SK-N-DZ (cell line): ENCODE measurements at places on chromosomes 12 and 14.

- no peak for DNase-seq
These were observed 1.0 kb downstream of the TMEM121 start for GRCh38 chr14:105527381-105527825.

DNA sequence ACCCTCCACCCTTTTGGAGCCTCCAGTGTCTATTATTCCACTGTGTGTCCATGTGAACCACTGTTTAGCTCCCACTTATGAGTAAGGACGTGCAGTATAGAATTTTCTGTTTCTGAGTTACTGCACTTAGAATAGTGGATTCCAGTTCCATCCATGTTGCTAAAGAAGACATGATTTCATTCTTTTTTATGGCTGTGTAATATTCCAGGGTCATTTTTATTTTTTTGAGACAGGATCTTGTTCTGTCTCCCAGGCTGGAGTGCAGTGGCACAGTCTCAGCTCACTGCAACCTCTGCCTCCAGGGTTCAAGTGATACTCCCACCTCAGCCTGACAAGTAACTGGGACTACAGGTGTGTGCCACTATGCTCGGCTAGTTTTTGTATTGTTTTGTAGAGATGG is 31.6 kb downstream of the EML1 start:
- no peak for DNase-seq

- no peak for DNase-seq
These were observed 30.8 kb upstream of the ZFP36L1 start for GRCh38 chr14:68823434-68824206.

GRCh38 chr12:115121053-115121452 is 437.1 kb upstream of the TBX3 start:
- no peak for DNase-seq

- no peak for DNase-seq
These were observed 42.6 kb downstream of the GPATCH2L start for GRCh38 chr14:76194327-76194726.

DNA sequence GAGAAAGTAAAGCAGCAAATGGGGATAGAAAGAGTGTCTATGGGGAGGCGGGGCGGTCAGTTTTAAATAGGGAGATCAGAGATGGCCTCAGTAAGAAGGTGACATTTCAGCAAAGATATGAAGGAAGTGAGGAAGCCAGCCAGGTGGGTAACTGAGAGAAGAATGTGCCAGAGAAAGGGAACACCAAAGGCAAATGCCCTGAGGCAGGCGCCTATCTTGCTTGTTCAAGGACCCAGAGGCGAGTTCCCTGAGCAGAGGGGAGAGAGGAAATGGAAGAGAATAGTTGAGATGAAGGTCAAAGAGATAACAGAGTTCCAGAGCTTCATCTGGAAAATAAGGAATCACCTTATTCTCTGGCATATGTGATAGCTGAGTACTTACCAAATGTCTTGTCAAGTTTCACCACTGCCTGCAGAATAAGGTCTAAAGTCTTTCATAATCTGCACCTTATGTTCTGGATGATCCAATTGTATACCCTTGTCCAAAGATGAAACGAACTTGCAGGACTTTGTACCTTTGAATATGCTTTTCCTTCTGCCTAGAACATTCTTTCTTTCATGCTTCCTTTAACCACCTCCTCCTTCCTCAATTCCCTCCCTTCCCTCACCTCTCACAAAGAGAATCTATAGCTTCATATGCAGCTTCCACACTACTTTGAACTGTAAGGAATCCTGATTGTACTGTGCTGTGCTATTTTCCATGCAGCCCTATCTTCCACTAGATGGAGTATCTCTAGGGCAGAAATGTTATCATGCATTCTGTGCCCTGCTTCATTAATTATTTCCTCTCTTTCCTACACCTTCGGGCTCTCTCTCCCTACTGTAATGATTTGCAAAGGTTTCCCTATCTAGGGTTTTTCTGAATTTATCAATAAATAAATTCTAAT is 38.5 kb downstream of the GNPTAB start:
- DNase-seq: no peak

DNA sequence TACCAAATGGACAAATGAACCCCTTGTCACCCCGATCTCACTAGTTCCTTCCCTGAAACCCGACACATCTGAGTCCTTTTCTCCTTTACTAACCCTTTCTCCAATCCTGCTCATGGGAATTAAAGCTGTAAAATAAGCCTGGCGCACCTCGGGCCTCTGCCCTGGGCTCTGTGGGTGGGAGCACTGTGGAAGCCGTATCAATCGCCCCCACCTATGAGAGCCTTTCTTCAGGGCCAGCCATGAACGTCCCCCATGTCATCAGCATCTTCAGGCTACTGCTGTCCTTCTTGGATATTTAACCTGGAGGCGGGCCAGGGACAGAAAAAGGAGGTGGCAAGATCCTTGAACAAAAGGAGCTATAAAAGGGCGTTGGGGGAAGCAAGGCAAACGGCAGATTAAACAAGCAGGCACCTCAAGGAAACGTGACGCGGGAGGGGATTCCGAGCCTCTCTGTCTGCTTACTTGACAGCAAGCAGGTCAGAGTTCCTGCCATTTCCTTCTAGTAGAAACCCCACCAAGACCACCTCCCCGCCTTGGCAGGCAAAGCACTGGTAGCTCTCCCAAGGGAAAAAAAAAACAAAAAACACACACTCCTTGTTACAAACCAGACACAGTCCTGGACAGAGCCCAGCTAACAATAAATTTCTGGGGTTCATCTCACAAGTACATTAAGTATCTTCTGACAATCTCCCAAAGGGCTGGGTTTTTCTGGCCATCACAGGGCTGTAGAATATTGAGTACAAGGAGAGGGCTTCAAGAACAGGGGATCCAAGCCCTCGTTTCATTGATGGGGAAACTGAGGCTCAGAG is 62.9 kb downstream of the DPF3 start:
- DNase-seq: no peak

DNA sequence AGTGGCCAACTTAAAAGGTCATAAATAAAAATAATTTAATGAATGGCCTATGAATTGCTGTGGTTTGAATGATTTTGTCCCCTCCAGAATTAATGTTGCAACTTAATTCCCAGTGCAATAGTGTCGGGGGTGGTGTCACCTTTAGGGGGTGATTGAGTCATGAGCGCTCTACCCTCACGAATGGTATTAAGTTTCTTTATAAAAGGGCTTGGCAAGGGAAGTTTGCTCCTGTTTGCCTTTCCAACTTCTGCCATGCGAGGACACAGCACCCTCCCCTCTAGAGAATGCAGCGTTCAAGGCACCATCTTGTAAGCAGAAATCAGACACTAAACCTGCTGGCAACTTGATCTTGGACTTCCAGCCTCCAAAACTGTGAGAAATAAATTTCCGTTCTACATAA is 253.3 kb downstream of the ATXN7L3B start:
- DNase-seq: no peak

DNA sequence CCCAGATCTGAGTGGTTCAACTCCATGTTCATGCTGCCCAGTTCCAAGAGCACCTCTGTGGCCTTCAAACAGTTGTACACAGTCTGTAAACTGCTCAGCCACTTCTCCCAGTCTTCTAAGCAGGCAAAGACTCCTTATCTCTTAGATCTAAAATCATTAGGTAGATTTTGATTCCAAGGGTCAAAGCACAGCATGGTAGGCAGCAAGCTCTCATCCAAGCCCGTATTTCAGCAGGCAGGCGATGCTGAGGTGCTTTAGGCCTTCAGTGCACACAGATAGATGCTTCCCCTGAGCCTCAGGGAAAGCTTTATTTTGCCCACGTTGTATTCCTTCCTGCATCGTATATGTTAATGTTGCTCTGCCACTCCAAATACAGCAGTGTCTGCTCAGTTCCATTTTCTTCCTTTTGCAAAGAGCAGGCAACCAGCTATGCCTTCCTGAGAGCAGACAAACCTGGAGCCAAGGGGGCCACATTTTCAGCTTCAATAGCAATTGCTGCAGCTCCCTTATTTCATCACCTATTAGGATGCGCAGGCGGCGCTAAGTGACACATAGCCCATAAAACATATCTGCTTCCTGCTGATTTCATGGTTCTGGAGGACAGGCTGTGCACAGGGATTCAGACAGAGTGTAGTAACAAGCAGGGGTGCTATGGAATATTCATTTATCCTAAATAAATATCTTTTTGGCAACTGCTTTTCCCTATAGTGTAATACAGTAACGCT is 67.5 kb downstream of the ETV6 start:
- DNase-seq: peak; percentile 33
